Common myeloid progenitor, CD34-positive (primary cell): ENCODE measurements at places on chromosomes 16 and 17.

DNA sequence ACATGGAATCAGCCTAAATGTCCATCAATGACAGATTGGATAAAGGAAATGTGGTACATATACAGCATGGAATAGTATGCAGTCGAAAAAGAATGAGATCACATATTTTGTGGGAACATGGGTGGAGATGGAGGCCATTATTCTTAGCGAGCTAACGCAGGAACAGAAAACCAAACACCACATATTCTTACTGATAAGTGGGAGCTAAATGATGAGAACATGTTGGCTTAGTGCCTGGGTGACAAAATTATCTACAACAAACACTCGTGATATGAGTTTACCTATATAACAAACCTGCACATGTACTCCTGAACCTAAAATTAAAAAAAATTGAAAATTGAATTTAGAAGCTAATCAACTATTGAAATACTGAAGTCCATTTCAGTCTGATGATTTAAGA is 6.1 kb downstream of the ANKS4B start:
- no peak for DNase-seq

- DNase-seq: no peak
Measured at GRCh38 chr17:79444198-79444597, 166.7 kb downstream of the RBFOX3 start.

DNA sequence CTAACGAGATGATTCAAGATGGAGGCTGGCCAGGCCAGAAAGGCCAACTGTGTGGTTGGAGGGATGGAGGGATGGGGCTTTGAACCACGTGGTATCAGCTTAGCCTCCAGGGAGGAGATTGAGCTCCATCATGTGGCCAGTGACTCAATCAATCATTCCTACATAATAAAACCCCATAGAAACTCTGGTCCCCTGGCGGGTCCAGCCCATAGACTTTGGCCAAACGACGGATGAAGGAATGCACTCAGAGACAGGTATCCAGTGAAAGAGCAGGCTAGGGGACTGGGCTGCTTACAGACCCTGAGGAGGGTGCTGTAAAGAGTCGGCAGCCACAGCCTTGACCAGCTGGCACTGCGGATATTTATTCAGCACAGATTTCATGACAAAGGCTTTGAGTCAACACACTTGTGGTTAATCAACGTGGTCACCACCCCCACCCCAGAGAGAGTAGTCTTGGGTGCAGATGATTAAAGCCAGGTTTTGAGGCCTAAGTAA is 308.7 kb upstream of the TNRC6C start:
- DNase-seq: no peak

DNA sequence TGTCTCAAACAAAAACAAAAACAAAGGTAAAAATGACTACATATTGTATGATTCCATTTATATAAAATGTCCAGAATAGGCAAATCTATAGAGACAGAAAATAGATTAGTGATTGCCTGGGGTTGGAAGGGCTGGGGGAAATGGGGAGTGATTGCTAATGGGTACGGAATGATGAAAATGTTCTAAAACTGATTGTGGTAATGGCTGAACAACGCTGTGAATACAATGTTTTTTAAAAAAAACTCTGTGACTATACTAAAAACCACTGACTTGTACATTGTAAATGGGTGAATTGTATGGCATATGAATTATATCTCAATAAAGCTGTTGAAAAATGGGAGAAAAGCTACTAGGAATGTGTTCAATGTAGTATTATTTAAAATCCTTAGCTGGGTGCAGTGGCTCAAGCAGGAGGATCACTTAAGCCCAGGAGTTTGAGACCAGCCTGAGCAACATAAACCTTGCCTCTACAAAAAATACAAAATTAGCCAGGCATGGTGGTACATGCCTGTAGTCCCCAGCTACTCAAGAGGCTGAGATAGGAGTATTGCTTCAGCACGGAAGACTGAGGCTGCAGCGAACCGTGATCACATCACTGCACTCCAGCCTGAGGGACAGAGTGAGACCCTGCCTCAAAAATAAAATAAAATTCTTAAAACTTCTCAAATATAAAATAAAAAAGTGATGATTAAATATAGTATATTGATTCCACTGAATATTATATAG is 47.9 kb downstream of the TOM1L2 start:
- DNase-seq: no peak

- peak; percentile 67 for DNase-seq
Measured at GRCh38 chr17:65163990-65164495, 26.9 kb downstream of the RGS9 start.

GRCh38 chr16:8812162-8812843 is 14.7 kb downstream of the PMM2 start:
- DNase-seq: no peak

GRCh38 chr16:1543085-1543896 is 9.8 kb downstream of the TMEM204 start:
- peak; percentile 87 for DNase-seq

GRCh38 chr16:49920397-49920796 is 64.5 kb upstream of the ZNF423 start:
- DNase-seq: no peak

DNA sequence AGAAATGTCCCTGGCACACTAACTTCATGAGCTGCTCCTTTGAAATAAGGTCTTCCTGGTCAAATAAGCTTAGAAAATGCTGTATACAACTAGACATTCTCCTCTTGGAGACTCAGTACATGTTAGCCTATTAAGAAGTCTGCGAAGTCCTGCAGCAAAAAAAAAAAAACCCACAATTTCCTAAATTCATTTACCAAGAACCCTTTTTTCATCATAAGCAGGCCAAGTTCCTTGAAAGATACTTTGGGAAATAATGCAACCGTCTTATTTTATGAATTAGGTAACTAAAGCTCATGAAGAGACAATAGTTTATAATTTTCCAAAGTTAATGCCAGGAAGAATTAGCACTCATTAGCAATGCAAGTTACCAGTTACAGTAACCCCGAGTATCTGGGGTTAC is 49.0 kb upstream of the HAS3 start:
- DNase-seq: peak; percentile 4

GRCh38 chr17:28272166-28272565 is 46.8 kb upstream of the TMEM97 start:
- no peak for DNase-seq

DNA sequence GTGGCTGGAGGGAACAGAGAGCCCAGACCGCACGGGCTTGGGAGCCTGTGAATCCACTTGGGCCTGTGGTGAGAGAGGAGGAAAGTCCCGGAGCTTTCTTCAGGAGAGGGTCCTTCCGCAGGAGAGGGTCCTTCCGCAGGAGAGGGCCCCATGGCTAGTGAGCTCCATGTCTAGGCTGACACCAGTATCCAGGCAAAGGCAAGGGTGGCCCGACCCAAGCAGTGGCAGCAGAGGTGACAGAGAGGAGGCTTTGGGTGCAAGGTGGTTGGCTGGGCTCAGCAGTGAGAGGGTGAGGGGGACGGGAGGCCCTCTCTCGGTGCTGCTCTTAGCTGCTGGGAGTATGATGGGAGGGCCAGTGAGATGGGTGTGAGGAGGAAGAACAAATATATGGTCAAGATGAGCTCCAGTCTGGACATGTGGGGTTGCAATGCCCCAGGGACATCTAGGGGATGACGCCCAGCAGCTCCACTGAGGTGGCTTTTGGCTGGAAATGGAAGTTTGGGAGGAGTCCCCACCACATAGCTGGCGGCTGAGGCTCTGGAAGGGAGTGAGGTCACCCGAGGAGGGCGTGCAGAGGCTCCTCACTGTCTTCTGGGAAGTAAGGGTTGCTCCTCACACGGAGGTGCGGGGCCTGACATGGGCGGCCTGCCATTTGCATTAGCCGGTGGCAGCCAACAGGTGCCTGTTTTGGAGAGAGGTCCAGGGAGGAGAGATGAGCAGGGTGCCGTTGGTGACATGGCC is 2.3 kb upstream of the HSD3B7 start:
- no peak for DNase-seq

- DNase-seq: no peak
Measured at GRCh38 chr16:3241761-3242160, 6.8 kb upstream of the ZNF200 start.

GRCh38 chr16:57276596-57276995 is 7.9 kb downstream of the PLLP start:
- DNase-seq: no peak

- DNase-seq: no peak
Measured at GRCh38 chr17:53707566-53707965, 115.2 kb upstream of the KIF2B start.

DNA sequence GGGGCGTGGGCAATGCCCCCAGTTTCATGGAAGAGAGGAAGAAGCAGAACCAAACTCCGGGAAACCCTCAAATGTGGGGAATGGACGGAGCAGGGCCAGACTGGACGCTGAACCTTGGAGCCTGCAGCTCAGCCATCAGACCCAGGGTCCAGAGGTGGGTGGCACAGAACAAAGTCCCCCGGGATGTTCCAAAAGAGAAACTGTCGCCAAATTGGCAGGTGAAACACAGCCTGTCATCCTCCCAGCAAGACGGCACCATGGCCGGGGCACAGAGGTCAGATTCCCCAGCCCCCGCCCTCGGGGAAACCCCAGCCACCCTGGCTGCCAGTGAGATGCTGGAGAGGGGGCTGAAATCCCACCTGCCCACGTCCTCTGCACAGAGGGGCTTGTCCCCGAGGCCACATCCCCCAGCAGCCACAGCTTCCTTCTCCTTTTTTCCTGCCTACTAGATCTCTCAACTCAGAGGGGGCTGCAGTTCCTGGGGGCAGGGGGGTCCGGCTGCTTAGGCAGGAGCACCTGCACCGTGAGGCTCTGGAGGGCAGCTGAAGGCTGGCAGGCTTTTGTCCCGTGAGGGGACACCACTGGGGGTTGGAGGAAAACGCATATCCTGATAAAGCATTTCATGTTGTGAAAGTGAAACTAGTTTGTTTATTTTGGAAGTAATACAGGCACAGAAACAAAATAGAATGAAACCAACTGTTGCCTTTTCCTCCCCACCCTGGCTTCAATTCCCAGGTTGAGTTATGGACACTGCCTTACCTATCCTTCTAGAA is 1.2 kb upstream of the SECTM1 start:
- DNase-seq: peak; percentile 84

GRCh38 chr17:10251212-10251948 is 53.0 kb upstream of the GAS7 start:
- DNase-seq: no peak

- no peak for DNase-seq
Measured at GRCh38 chr17:78284146-78284545, 52.7 kb downstream of the TMEM235 start.

GRCh38 chr16:83701494-83701893 is 106.3 kb upstream of the HSBP1 start:
- peak; percentile 24 for DNase-seq

DNA sequence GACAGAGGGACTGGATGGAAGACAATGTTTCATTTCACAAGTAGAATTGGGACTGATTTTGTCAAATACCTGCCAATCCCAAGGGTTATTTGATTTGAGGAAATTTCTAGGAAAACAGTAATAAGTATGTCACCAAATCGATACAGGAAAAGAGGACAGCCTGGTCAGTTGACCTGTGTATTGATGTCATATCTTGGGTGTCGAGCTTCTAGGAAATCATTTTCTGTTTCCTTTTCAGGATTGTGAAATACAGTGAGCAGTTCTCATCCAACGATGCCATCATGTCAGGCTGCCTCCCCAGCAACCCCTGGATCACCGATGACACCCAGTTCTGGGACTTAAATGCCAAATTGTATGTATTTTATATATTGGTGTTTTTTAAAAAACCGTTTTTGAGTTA is 56.1 kb downstream of the RGS9 start:
- DNase-seq: no peak

- DNase-seq: no peak
Measured at GRCh38 chr16:13517841-13518240, 402.1 kb upstream of the ERCC4 start.

DNA sequence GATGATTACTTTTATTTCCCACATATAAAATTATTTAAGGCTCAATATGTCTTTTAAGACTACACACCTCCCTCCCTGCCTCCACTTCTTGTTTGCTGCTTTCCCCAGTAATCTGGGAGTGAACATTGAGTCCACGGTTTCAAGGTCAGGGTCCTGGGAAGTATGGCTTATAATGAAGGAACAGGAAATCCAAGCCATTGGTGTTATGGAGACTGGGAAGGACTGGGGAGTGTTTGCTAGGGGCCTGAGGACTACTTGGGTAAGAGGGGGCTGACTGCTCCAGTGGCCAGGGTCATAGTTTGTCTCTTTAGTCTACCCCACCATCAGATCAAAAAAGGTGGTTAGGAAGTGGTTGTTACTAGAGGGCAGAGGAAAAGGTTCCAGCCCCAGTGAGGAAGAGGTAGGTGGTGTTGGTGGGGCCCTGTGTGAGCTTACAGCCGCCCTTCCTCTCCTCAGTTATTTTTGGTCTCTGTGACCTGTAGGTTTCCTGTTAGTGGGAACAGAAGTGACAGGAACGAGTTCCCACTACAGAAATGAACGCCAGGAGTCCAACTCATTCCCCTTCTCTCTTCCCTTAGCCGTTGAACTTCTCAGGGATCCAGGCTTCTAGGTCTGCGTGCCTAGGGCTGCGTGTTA is 742 bp upstream of the SLC16A13 start:
- no peak for DNase-seq

DNA sequence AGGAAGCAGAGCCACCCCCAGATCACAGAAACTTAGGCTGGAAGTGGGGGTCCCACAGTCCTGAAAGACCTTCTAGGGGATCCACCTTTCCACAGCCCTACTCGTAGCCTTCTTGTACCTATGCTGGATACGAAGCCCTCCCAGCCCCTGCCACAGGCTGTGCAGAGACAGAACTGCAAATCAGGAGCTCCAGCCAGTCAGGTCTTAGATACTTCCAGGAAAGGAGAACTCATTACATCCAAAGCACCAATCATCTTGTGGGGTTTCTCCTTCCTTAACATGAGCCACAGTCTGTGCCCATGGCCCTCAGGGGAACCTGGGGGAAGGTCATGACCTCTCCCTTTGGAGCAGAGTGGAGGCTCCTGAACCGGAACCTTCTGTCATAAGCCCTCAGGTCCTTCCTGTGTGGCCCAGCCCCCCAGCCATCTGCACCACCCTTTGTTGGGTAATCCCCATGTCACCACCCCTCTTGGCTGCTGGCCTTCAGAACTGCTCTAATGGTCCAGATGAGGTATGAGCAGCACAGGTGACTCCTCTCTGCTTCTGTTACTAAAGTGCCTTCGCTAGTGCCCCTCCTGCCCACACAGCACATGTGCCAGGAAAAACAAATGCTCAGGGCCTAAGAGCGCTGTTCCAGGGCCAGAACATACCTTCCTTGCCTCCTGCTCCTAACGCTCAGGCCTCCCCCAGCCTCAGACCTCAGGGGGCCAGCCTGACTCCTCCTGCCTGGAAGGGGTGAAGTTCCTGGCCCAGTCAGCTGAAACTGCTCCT is 14.6 kb downstream of the SRCIN1 start:
- DNase-seq: peak; percentile 73

- no peak for DNase-seq
Measured at GRCh38 chr17:78793968-78794367, 11.9 kb upstream of the CYTH1 start.

GRCh38 chr17:56976941-56977608 is 856 bp upstream of the SCPEP1 start:
- peak; percentile 64 for DNase-seq
